ENCODE measurements at places on chromosomes 16 and 17.

DNA sequence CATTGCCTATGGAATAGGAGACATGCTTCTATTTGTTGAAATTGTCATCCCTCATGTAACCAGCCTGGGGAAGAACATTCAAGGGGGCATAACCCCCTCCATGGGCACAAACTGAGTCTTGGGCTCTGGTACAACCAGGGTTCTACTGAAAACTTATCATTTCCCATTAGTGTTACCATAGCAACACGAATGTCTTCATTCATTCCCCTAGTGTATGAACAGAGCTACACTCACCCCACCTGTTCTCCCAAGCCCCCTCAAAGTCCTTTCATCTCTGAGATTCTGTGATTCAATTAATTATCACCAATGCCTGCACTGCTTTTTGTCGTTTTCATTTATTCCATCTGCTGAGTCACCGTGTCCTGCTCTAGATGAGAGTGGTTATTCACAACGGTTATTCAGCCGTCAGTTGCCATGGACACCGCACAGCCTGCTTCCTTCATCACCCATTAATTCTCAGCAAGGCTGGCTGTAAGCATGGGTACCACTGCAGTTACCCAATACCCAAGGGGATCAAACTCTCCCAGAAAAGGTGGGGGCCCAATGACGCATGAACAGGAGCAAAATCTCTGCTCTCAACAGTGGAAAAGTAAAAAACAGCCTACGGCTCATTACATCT lies 1.6 kb upstream of the GAST start:
- no peak for DNase-seq

DNA sequence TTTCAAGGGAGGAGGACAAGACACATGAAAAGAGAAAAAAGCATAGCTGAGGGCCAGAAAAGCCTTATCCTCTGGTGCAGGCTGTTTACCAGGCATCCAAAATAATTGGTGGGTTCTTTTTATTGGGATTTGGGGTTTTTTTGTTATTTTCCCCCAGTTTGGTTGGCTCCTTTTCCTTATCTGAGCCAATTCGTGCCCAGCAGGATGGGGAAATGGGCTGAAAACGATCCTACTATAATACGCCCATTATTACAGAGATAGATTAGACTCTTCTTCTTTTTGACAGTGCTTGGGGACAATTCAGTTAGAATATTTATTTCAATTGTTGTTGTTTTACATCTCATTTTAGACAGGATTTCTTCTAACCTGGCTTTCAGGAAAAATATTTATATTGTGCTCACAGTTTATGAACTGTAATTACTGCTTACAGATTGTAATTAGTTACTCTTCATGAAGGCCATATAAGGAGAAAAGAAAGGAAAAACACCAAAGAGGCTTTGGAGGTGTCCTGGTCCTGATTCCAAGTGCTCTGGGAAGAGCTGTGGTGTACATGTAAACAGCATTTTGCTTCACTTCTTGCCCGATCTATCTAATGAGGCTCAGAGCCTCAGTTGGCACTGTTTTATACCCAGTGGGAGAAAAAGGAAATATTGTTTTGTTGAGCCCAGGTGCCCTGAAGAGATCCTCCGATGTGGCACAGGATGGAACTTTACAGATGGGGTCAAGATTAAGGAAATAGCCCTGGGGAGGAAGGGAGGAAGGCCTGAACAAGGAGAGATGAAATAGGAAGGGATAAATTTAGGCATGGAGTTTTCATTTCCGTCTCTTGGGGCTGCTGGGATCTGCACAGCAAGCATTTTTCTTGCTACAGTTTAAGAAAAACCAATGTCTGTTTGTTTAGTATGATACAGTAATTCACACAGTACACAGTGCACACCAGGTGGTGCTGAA lies 611 bp upstream of the ANKRD40 start:
- DNase-seq = no peak

DNA sequence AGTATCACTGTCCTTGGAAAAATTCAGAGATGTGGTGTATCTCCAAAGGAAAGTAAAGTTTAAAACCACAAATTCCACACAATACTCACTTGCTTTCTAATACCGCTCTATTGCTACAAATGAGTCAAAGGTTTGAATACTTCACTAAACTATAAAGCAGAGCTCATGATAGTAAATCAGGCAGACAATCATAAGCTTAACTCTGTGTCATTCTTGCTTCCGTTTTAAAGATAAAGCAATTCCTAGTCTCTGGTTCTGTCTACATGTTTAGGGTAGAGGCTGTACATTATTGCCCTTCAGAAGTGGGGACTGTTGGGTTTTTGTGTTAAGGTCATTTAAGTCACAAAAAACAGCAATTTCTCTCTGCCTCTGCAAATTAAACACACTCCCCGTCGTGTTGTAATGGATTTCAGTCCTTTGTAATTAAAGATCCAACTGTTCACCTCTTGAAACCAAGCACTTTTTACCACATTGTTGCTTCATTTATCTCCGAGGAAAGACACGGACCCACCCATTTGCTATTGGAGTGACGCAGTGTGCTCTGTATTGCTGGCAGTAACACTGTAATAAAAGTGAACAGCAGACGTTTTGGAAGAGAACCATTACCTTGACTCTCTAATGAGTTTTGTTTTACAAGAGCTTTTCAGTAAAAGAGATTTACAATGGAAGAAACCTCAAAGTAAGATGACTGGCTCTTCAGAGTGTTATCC lies 83.1 kb upstream of the CNTNAP4 start:
- DNase-seq = no peak

DNA sequence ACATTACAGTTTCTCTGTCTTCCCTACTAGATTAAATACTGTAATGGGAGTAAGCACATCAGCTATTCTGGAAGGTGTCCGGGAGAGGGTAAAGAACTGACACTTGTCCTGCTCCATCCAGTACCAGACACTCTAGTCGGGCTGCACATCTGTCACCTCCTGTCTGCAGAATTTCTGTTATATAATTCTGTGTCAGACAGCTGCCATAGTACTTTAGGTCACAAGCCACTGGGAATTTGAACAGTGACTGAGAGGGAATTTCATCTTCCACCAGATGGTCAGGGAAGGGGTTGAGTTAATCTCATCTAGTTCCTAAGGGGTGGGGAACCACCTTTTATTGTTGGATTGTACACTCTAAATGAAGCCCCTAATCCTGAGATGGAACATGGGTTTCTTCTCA lies 58.6 kb upstream of the NUDT7 start:
- no peak for DNase-seq

- DNase-seq = no peak
These were observed 1.1 kb downstream of the SOCS3 start for GRCh38 chr17:78358538-78359320.

- no peak for DNase-seq
These were observed 118.0 kb upstream of the CA10 start for GRCh38 chr17:52276381-52277008.

- no peak for DNase-seq
These were observed 37.7 kb downstream of the SCNN1B start for GRCh38 chr16:23339787-23340186.

GRCh38 chr16:31327646-31328225 lies 27.2 kb upstream of the ITGAX start:
- DNase-seq = no peak

- no peak for DNase-seq
These were observed 151.9 kb downstream of the MSI2 start for GRCh38 chr17:57408071-57408811.

GRCh38 chr17:27547301-27547683 lies 83.7 kb upstream of the LGALS9 start:
- DNase-seq = no peak

DNA sequence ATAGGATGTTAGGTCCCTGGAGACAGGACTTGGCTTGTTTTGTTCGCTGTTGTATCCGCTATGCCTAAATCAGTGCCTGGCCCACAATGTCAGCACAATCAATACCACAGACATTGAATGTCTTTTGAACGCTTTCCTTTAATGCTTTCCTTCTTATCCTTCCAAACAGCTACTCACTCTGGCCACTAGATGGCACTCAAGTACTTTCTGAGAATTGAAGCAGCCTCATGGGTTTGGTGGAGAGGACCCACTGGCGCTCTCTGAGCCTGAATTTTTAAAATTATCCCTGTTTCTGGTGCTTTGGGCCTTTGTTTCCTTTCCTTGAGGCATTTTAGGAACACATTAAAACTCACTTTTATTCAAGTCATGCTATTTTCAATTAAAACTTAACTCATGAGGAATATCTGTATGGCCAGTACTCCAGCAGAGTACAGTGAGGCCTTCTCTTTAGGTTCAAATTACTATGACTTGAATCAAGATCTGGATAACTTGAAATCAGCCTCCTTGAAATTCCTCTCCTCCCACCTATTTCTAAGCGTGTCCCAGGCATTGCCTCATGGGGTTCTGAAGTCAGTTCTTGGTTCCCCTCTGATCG lies 3.2 kb upstream of the NLRP1 start:
- no peak for DNase-seq

- DNase-seq = no peak
These were observed 50.1 kb downstream of the XPO6 start for GRCh38 chr16:28161626-28162025.

GRCh38 chr17:50039058-50039457 lies 16.9 kb upstream of the ITGA3 start:
- DNase-seq = no peak

- DNase-seq = no peak
These were observed 447.6 kb upstream of the CA10 start for GRCh38 chr17:52606098-52606497.

GRCh38 chr16:20839504-20839903 lies 33.2 kb downstream of the REXO5 start:
- no peak for DNase-seq

DNA sequence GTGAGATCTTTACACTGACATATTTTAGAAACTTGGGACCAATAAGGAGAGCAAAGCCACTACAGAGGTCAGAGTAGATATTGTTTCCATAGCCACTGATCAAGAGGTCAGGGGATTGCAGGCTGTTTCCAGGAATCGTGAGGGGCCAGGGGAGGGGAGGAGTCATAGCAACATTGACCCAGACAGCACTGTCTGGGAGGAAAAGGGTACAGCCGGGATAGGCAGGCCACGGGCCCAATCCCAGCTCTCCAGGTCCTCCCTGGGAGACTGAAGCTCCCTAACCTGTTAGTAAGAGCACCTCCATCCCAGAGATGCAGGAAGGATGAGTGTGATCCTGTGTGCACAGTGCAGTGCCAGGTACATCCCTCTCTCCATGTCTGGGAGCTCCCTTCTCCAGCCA lies 48.5 kb upstream of the TMEM132E start:
- no peak for DNase-seq

- no peak for DNase-seq
These were observed 20.4 kb upstream of the MPHOSPH6 start for GRCh38 chr16:82190386-82190785.

DNA sequence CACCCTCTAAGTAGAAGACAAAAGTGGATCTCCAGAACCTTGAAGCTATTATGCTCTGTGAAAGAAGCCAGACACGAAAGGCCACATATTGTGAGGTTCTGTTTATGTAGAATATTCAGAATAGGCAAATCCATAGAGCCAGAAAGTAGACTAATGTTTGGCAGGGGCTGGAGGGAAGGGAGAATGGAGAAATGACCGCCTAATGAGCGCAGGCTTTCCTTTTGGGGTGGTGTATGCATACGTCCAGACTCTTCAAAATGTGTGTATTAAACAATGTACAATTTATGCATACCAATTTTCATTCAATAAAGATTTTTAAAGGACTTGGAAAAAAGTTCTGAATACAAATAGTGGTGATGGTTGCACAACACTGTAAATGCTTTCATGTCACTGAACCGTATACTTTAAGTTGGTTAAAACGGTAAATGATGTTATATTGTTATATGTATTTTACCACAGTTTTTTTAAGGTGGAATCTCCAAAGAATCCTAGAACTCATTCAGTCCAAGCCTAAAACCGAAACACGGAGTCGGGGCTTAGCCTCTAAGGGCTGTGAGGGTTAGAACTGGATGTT lies 397.4 kb downstream of the SOX9 start:
- no peak for DNase-seq

DNA sequence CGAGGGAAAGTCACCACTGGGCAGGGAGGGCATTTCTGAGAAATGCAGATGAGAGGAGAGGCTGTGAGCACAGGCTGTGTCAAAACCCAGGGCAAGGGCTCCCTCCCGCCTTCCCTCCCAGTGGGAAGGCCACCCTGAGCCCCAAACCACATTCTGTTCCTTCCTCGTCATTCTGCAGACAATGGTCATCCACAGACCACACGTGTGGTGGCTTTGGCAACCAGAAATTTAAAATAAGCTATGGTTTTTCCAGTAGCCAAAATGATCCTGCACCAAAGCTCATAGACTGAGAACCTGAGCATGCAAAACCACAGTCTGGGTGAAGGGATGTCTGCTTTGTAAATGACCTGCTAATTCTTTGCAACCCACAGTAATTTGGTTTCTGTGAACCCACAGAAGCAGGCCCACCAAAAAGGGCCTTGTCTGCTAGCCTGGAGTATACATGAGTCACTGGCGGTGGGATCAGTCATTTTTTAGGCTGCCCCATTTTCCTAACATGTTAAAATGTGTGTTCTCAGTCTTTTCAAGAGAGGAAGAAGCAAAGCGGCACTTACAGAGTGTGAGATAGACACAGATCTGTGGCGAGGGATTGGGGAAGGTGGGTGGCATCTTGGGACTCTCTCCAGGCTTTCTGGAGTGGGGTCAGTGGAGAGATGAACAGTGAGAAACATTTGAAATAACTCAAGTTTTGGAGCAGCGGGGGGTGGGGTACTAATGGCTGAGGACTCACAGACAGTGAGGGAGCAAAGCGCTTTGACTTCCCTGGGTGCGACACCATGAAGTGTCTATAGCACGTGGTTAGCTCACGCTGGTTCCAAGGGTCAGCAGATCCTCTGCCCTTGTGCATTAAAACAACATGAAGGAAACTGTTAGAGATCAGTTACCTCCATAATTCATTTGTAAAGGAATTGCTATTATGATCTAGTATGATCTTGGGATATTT lies 20.5 kb downstream of the GRB7 start:
- DNase-seq = peak; percentile 63

GRCh38 chr16:62639890-62640289 lies 603.7 kb upstream of the CDH8 start:
- DNase-seq = no peak

DNA sequence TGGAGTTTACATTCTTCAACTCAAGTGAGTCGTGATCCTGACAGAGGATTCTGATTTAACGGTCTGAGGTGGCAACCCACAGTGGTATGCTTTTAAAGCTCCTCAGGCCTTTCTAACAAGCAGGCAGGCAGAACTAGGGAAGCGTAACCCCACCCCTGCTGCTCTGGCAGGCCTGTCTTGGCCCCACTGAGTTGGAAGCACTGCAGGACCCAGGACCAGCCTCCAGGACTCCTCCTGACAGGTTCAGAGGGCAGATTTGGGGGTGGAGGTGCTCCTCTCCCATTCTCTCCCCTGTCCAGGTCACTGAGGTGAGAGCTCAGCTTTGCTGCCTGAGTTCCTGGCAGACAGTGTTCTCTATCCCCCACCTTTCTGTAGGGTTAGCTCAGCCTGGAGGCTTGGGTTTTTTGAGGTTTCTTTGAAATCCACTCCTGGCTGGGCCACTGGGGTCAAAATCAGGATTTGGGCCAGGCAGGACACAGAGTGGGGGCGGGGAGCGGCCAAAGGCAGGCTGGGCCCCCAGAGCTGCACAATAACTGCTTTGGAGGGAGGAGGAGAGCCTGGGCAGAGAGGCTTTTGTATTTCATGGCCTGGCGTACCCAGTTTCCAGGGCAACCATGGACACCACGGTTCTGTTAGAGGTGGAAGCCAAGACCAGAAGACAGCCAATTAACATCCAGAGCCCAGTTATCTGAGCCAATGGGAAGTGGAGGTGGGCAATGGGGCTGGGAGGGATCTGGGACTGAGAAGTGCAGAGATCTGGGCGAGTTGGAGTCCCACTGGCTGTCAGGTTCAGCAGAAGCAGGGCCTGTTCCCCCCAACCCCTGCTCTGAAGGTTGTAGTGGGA lies 9.5 kb downstream of the MRPL27 start:
- no peak for DNase-seq
